ENCODE measurements at places on chromosomes 16 and 17.

GRCh38 chr17:79992649-79993389 lies 42.9 kb downstream of the TBC1D16 start:
- DNase-seq, result no peak

GRCh38 chr17:39551879-39552278 lies 55.8 kb downstream of the NEUROD2 start:
- DNase-seq, result no peak

- DNase-seq, result no peak
These were observed 58.8 kb upstream of the GSE1 start for GRCh38 chr16:85554114-85554888.

- DNase-seq, result no peak
These were observed 59.8 kb downstream of the PGS1 start for GRCh38 chr17:78438271-78438691.

DNA sequence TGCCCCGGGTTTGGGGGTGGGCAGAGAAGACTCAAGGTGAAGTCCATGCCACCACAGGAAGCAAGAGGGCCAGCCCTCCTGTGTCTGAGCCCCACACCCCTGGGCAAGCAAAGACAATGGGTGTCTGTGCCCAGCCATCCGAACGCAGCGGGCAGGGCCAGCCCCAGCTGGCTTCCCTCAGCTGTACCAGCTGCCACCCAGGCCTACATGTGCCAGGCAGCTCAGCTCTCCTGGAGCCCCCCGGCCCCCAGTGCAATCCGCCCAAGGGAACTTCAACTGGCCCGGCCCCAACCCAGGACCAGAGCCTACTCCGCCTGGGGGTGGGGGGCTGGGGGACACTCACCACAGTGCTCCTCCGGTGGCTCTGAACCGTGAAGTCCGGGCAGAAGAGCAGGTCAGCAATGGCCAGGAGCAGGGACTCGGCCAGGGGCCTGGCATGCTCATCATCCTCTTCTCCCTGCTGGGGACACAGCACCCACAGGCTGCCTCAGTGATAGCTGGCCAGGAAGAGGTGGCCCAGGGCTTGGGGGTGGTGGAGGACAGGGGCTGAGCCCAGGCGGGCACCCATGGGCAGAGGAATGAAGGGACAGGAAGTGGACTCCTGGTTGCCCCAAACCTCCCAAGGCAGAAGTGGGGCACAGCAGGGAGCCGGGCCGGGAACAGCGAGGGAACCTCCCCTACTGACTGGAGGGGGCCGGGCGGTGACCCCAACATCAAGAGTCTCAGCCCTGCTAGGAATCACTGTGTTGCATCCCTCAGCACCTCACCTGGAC lies 9.8 kb downstream of the HID1 start:
- DNase-seq, result no peak

DNA sequence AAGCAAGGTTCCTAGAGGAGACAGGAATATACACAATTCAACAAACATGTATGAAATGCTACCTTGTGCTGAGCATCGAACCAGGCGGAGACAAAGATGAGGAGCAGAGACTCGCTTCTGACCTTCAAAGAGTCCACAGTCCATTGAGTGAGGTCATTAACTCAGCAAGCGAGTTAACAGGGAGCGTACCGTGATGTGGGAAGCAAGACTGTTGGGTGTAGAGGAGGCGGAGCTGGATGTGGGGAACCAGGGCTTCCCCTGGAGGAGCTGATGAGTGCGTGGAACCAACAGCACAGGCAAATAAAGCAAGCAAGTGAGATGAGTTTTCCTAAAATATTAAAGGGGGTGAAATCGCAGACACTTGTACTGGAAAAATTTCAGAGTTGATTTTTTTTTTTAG lies 65.0 kb downstream of the NXN start:
- DNase-seq, result no peak

GRCh38 chr17:55641676-55642081 lies 81.0 kb downstream of the TMEM100 start:
- DNase-seq, result peak; percentile 65

DNA sequence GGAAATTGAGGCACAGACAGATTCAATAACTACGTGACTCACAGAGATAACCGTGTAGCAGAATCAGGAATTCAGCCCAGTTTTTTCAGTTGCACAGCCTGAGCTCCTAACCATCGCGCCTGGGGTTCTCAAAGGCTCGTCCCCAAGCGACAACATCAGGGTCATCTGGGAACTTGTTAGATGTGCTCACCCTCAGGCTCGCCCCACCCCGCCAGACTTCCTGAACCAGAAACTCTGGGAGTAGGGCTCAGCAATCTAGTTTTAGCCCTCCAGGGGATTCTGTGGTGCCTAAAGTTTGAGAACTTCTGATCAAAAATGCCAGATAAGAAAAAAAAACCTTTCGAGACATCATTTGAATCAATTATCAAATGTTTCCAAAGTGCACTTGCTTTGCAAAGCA lies 559.8 kb downstream of the WWOX start:
- DNase-seq, result no peak

- DNase-seq, result no peak
These were observed 21.5 kb downstream of the TMEM235 start for GRCh38 chr17:78252701-78253635.

DNA sequence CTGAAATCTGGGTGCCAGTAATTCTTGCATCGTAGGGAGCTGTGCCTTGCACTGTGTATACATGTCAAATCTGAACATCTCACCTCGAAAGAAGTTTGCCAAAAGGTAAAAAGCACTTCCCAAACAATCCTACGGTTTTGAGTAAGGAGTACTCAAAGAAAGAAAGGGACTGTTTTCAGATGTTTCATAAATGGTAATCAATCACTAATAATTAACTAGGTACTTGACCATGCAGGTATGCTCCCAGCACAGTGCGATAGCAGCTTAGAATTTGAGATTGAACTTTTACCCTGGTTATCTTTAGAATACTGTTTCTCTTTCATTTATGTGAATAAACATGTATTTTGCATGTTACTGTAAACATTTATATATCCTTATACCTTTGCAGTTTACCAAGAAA lies 39.0 kb downstream of the PRKCA start:
- no peak for DNase-seq

- DNase-seq, result no peak
These were observed 12.0 kb downstream of the CBFB start for GRCh38 chr16:67040906-67041305.

- DNase-seq, result no peak
These were observed 222.6 kb upstream of the CPHXL start for GRCh38 chr16:75948886-75949285.

DNA sequence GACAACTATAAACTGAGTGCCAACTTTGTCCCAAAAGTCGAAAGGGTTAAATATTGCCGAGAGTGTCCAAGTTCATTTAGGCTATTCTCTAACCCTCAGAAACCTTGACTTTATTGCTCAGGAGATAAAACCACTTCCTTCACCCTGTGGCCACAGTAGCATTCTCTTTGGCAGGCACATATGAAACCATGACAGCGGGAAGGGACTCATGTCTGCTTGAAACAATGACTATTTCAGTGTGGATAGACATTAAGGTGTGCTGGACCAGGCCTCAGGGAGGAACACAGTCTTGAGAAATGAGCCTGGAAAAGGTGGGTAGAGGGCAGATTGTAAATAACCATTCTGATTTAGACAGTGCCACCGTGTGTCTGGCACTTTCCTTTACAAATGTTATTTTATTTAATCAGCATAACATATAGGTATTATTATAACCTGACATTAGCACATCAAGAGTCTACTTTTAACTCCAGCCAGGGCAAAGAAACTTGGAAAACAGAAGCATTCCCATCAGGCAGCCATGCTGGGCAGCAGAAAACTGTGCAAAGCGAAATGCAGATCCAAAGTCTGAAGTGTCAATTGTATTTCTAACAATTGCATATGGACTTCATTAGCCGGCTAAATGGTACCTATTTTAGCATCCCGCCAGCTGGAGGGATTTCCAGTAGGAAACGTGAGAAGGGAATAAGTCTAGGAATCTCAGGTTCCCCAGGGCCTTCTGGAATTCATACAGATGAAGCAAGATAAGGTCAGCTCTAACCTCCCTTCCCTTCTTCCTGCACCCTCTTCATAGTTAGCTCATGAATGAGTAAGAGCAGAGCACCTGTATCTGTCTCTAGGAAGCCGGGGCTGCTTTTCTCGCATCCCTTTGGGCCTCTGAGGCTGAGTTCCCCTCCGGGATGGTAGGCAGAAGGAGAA lies 212.8 kb upstream of the ELAC2 start:
- no peak for DNase-seq

GRCh38 chr17:66040402-66040801 lies 151.5 kb downstream of the CEP112 start:
- DNase-seq, result no peak

DNA sequence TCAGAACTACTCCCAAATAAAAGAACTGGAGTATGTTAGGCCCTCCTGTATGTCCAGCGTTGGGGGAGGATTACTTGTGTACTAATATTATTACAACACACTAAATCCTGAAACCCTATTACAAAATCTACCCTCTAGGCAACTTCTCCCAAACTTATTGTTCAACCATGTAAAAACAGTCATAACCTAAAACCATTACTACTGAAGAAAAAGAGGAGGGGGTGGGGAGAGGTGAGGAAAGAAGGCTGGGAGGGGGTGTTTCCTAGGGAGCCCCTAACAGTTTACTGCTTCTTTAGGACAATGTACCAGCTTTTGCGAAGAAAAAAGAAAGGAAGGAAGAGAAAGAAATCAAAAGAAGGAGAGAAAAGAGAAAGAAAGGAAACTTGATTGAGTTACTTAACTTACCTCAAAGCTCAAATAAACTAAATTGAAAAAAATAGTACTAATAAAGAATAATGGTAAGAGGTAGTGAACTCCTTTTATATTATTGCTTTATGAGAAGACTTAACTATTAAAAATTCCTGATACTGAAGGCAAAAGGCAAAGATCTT lies 2.3 kb downstream of the SALL1 start:
- no peak for DNase-seq

DNA sequence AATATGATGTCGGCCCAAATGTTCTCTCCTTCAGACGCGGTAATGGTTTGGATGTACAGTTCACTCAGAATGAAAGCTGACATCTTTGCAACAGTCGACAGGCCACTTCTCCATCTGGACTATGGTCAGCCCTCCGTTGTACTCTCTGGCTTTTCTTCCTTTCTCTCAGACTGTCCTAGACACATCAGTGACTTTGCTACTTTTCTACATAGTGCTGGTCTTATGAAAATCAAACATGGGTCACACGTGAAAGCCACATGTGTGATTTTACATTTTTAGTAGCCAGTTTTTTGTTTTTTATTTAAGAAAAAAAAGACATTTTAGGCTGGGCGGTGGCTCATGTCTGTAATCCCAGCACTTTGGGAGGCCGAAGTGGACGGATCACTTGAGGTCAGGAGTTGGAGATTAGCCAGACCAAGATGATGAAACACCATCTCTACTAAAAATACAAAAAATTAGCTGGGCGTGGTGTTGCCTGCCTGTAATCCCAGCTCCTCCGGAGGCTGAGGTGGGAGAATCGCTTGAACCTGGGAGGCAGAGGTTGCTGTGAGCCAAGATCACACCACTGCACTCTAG lies 644.1 kb downstream of the KCNJ2 start:
- DNase-seq, result no peak

GRCh38 chr16:76653390-76654026 lies 376.3 kb downstream of the CNTNAP4 start:
- DNase-seq, result no peak

- no peak for DNase-seq
These were observed 74.2 kb upstream of the MED9 start for GRCh38 chr17:17402558-17402957.

DNA sequence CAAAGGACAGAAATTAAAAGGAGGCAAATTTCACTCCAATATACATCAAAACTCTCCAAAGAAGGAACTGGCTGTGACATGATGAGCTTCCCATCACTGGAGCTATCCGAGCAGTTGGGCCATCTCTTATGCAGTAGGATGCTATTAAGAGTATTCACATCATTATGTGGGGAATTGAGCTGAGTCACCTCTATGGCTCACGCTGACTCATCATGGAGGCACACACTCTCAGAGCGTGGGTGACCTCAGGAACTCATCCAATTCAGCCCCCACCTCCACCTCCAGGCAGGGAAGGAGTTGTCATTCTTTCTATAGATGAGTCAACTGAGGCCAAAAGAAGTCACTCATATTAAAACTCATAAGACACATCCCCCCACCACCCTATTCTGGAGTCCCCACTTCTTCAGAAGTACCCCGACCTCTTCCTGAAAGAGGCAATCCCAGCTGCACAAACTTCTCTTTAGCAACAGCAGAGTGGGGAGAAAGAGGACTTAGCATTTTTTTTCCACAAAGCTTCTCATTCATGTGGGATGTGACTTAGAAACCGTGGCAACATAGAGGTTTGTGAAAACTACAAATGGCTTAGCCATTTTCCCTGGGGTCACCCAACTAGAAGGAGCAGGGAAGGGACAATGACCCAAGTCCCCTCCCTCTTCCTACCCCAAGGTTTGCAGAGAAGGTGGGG lies 32.5 kb downstream of the ABCC12 start:
- no peak for DNase-seq

- no peak for DNase-seq
These were observed 253.4 kb upstream of the RPL38 start for GRCh38 chr17:73949903-73950592.

DNA sequence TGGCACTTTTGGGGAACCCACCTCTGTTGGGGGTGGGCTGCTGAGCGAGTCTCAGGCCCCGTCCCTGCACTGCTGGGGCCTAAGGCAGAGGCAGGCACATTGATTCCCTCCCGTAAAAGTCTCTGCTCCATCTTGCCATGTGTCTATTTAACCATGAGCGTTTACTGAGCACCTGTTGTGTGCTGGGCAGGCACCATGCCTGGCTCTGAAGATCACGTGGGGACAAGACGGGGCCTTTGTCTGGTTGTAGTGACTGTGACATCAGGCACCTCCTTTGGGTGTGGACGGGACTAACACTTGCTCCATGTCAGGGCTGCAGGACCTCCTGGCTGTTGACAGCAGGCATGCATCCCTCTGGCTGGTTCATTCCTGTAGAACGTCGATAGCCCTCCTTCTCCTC lies 204.7 kb upstream of the CIBAR2 start:
- no peak for DNase-seq

DNA sequence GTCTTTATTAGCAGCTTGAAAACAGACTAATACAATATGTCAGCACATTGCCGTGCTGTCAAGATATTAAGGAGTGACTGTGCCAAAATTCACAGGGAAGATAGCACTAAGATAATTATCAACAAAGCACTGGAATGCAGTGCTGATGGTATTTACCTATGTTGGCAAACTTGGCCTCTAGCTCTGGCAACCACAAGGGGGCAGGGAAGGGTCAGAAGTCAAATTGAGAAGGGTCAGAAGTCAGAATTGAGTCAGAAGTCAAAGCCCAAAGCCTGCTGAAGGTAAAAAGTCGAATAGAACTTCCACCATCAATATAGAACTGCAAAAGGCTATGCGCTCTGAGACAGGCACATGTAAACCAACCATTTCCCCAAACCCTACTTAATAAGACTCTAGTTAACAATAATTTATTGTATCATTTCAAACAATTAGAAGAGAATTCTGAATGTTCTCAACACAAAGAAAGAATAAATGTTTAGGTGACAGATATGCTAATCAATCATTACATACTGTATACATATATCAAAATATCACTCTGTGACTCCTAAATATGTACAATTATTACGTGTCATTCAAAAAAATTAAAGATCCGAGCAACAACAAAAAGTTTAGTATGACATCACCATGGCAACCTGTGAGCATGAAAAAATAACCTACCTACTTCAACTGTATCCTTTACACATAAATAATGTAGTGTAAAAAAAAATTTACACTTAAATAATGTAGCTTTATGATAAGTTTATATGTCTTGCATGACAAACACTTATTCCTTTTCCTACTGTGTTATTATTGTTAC lies 916.1 kb downstream of the KCNJ2 start:
- peak; percentile 0 for DNase-seq
